Stimulated activated CD4-positive, alpha-beta T cell treated with anti-CD3 and anti-CD28 coated beads, Interleukin-2, amount 100 ng/mL, for 4 hours (primary cell): ENCODE measurements at places on chromosomes 7 and 10.

DNA sequence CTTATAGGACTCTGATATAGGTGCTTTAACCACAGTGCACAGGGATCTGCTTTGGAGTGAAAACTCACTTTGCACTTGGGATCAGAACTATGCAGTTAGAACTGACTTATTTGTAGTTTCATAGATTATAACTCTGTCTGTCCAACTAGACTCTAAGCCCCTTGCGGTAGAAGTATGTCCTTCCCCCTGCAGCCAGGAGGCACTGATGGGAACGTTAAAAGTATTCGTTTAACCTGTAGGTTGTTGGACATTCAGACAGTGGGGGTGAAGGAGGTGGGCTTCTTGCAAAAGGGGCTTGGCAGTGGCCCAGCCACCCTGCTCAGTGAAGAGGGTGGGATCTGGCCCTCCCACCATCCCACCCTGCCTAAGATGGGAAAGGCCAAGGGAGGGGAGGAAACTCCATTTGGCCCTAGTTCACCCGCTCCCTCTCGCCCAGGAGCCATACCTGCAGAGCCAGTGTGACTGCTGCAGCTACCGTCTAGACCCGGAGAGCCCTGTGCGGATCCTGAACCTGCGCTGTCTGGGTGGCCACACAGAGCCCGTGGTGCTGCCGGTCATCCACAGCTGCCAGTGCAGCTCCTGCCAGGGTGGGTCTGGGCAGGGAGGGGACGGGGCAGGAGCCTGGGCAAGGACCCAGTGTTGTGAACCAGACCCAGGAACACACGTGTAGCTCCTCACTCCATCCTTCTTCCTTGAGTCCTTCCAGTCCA, 5.7 kb upstream of the ZNF862 start:
- no peak for DNase-seq

GRCh38 chr7:14201353-14201752, 211.9 kb upstream of the ETV1 start:
- no peak for DNase-seq

GRCh38 chr7:41133690-41134299, 569.1 kb downstream of the INHBA start:
- no peak for DNase-seq

- DNase-seq, result no peak
These were observed 25.6 kb downstream of the MDH2 start for GRCh38 chr7:76073335-76073990.

DNA sequence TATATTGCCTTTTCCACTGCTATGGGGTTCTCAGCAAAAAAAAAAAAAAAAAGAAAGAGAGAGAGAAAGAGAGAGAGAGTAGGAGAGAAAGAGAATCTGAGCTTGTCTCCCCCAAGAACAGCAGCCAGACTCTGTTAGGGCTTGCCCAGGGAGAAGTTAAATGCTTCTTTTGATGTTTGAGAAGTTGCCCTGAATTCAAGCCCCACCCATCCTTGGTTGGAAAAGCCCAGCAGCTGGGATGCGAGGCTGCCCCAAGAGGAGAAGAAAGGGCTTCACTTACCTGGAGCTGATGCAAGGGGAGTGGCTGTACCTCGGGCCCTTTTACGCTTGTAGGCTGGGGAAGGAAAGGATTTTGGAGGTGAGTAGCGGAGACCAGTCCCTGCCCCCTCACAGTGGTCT, 20.9 kb upstream of the MGMT start:
- no peak for DNase-seq

- DNase-seq, result no peak
These were observed 45.0 kb upstream of the STK17A start for GRCh38 chr7:43537765-43538403.

GRCh38 chr7:966291-967069, 8.9 kb downstream of the COX19 start:
- no peak for DNase-seq

- no peak for DNase-seq
These were observed 33.1 kb downstream of the PPIF start for GRCh38 chr10:79380125-79380945.

DNA sequence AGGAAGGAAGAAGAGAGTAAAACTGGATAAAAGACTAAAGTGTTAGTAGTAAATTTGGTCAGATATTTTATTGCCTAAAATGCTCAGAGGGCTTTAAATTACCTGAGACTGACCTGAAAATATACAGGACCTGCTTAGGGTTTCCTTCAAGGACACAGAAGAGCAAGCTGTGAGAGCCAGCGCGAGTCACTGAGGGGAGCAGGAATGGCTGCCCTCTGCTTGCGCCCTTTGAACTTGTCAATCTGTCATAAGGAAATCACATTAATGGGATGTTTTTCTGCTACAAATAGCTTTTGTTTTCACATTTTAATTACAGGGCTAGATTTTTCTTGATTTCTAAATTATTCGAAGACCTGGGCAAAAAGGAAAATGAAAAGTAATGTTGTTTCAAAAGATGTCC, 26.9 kb downstream of the DNAJB9 start:
- no peak for DNase-seq

DNA sequence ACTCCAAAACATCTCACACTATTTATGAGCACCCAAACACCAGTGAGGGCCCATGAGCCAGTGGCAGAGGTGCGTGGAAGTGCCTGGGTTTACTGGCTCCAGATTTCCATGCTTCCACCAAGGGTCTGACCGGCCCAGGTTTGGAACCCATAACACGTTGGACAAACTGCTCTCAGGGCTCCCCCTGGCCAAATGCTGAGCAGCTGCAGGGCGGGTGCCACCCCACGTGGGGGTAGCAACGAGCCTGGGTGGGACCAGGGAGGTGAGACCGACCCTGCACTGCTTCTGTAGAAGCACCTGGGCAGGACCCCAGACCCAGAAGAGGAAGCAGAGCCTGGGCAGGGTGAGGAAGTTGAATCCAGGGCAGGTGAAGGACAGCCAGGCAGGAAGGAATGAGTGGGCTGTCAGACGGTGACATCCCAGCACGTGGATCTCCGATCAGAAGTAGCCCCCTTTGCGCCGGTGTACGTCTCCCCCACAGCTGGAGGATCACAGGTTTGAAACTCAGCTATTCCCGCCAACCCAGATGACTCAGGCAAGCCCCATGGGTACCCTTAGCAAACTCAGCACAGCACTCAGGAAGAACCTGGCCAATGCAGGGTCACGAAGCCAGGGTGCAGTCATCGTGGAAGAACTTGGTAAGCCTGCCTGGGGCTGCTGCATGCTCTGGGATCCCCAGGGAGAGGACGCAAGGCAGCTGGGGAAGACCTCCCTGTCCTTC, 100.4 kb upstream of the DDC start:
- no peak for DNase-seq

DNA sequence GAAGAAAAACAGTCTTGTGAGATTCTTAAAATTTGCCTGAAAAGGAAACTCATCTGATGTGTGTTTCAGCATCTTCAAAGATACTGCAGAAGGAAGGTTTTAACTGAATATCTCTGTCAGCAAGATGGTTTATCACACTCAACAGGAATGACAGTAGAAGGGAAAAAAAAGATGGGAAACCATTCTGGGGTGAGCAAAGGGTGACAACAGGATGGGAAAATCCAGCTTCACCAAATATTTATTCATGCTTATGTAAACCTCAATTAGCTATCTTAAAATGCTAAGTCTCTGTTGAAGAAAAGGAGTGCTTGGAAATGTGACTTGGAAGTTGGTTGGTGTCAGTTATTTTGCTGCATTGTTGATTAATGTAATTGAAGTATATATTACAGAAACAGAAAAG, 82.2 kb downstream of the FZD1 start:
- DNase-seq, result no peak

DNA sequence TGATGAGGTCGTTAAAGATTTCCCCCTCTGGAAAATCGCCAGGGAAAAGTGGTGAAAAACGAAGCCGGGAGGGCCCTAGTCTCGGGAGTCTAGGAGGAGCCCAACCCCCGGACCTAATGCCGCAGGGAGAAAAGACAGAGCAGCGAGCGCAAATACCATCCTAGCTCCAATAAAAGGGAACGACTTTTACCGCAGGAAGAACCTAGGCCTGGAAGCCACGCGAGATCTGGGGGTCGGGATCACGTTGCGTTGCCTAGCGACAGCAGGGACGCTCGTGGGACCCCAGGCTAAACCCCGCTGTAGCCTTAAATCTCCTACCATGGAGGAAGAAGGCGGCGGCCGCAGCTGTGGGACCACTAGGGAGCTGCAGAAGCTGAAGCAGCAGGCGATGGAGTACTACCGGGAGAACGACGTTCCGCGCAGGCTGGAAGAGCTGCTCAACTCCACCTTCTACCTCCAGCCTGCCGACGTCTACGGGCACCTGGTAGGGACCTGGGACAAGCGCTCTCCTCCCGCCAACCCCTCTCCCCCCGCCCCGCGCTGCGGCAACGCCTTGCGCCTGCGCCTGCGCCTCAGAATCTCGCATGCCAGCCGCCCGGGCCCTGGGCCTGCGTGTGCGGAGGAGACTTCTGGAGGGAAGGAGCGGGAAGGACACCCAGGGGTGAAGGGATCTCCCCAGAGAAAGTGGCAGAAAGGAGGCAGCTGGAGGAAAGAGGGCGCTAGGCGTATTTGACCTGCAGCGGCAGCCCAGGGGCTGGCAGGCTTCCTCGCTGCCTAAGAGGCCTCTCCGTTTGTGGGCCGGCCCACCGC, at the start of gene ENO4:
Gene ENO4, plus strand, starts transcription at position 252 of the 810 bp plus-strand sequence. Its CDS starts 68 bp downstream, at position 320.
- DNase-seq, result no peak

DNA sequence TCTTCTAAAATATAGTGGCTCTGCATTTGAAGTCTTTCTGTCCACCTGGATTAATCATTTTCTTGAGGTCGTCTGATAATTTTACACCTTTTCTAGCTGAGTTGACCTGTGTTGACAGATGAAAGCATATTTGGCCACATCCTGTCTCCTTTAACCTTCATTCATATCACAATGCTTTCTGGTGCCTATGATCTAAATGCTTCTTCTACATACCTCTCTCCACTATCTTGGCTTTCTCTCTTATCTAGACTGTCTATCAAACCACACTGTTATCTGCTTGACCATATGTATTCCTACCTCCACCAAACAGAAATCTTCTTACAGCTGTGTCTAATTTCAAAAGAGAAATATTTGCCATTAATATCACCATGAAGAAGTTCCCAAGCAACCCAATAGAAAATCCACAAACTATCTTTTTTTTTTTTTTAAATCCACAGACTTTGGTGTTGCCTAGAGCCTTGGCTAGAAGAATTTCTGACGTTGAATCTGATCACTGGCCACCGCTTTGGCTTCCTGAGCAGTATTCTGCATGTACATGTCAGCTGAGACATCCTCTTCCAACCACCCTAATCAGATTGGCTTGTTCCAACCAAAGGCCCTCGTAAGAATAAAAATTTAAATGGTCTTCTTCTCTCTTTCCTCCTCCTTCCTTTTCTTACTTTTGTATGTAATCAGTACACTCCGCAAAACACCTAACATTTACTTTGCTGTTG, 66.3 kb upstream of the SP4 start:
- no peak for DNase-seq

- DNase-seq, result no peak
These were observed 161.1 kb downstream of the PRKAG2 start for GRCh38 chr7:151715666-151716315.

- no peak for DNase-seq
These were observed 107.8 kb downstream of the HECW1 start for GRCh38 chr7:43220250-43220649.

DNA sequence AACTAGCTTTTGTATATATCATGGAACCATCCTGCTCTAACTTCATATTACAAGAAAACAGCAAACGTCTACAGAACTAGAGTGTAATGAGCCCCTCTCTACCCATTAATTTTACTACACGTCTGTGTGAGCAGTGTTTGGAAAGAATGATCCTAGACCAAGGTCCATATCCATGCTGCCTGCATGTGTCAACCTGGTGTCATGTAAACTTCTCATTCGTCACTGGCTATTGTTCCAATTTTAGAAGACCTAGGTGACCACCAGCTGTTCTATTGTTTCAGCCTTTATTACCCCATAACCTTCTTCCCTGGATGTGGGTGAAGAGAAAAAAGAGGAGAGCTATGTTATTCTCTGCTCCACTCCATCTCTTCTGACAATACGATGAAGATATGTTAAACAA, 77.1 kb downstream of the CREM start:
- no peak for DNase-seq

- DNase-seq, result no peak
These were observed 874 bp downstream of the GIMAP5 start for GRCh38 chr7:150738092-150738491.

DNA sequence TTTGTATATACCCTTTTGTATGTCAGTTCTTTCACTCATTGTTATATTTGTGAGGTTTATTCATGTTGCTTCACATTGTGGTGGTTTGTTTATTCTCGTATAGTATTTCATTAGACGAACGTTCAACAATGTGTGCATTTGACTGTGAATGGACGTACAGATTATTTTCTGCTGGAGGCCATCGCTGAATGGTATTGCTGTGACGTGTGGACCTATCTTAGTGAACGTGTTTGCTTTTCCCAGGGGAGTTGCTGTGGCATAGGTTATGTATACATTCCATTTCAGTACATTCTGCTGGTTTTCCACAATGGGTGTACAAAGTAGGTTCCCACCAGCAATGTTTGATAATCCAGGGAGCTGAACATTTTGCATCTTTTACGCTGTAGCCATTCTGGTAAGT, 31.1 kb upstream of the PLEKHS1 start:
- DNase-seq, result no peak

GRCh38 chr7:114822131-114822530, 99.8 kb upstream of the MDFIC start:
- DNase-seq, result no peak

DNA sequence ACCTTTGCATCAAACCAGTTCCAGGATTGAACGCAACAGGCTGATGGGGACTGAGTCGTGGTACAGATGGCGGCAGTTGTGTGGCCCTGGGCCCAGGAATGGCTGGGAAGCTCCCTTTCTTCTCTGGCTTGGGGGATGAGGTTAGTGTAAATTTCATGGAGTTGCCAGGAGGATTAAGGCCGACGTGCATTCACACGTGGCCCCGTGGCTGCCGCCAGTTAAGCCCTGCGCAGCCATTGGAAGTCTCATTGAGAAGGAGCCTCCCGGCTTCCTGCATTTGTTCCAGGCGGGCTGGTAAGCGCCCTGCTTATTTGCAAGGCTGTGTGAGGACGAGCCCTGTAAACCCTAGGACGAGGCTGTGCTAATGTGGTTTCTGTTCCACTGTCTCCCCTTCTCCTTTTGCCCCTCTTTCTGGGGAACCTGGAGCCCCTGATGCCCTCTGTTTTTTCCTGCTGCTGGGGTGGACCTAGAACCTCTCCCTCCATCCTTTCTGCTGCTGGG, 174.7 kb upstream of the TNRC18 start:
- DNase-seq, result no peak

GRCh38 chr7:33039257-33039902, 23.2 kb downstream of the NT5C3A start:
- DNase-seq, result no peak
